ENCODE measurements at places on chromosomes 12 and 14.

- no peak for DNase-seq
These were observed 46.3 kb downstream of the STON2 start for GRCh38 chr14:81353691-81354323.

GRCh38 chr12:69425417-69425816 lies 44.8 kb upstream of the FRS2 start:
- no peak for DNase-seq

DNA sequence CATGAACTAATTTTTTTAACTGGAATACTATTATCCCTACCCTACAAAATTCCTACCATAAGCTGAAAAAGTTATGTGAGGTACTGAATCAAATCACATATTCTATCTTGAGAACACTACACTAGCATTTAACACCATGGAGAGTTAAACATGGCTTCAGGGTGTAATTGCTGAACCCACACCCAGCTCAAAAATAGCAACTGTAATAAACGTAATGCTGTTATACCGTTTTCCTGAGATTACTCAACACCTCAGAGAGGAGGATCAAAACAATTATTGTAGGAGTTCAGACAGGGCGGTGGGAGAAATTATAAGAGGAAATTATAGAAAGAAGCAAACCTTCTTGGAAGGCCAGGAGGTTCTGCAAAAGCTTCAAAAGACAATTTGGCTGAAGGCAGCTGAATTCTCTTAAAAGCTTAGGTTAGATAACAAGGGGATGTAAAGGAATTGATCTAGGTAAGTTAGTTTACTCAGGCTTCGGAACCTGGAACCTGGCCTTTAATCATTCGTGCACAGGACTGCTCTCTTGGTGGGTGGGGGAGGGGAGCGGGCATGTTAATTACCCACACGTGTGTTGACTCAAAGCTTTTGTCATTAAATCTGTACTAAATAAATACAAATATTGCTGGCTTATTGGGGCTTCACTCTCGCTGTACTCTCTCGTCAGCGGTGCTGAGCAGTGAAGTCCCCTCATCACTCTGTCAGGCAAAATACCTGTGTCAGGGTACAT lies 12.1 kb upstream of the IPO8 start:
- DNase-seq = no peak

GRCh38 chr14:57712102-57712501 lies 153.8 kb downstream of the SLC35F4 start:
- no peak for DNase-seq

DNA sequence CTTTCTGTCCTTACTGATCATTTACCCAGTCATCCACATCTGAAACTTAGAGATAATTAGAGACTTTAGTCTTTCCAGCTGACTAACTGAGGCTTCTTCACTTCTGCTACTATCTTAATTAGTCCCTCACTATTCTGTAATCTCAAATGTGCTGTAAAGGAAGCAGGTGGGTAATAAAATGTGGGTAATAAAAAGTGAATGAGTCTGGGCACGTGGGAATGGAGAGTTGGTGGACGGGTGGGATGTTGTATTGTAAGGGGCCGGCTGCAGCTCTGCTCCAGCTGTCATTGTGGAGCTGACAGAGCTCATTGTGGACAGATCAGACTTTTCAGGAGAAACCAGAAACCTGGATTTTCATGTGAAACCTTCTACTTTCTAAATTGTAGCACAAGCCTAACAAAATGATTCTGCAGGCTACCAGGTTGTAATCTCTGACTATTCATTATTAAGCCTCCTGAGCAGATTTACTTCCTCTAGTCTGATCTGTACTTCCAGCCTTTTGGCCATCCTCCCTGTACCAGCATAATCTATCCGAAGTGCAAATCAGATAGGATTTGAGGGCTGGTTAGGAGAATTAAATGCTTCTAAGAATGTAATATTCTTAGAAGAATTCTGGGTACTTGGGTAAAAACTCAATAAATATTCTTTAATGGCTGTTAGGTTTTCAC lies 42.0 kb upstream of the BMAL2 start:
- no peak for DNase-seq

- DNase-seq = peak; percentile 0
These were observed 99.0 kb upstream of the SSTR1 start for GRCh38 chr14:38108681-38109080.

DNA sequence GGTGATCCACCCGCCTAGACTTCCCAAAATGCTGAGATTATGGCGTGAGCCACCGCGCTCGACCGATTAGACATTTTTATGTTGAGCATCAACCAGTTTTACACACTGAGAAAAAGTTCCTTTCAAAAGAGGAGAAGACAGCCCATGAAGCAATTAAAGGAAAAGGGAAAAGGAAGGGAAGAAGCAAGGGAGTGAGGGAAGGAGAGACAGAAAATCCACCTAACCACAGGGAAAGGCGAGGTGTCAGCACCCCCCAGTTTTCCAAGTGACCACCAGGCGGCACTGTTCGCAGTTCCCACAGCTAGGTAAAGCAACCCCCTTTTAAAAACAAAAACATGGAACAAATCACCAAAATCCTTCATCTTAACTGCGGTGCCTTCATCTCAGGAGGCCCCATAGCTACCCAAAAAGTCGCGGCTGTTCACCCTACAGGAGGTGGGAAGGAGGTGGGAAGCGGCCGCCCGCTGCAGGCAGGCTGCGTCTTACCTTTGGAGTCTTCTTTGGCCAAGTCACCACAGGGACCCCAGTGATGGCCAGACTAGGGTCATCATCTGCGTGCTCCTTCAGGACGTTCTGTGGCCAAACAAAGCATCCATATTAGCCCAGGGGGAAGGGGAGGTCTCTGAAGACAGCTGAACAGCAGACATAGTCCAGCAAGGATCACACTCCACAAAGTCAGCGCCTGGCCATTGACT lies 86.6 kb downstream of the KDM2B start:
- DNase-seq = no peak

GRCh38 chr14:66507181-66507721 lies 696 bp upstream of the GPHN start:
- DNase-seq = no peak

DNA sequence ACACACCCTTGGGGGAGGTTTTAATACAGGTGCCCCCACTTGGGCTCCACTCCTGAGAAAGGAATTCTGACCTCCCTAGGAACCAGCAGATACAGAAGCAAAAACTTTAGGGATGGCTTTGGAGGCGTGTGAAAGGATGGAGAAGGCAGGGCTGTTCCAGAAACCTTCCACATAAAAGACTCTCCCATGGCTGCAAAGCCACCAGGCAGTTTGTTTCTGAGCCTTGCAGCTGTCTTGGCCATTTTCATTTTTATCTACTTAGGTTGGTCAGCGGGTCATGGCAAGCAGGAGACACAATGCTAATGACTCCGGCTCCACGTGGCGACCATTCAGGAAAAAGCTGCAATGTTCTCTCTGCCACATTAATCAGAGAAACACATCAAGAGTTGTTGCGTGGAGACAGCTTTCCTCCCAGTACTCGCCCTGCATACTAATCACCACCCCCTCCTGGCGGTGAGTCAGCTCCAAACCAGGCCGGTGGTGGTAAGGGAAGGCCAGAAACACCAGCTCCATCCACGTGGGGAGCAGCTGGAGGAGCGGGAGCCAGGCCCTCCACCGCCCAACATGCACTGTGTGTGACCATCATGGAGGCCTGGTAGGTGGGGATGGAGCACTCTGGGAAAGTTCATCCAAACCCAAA lies 30.9 kb upstream of the IRF2BPL start:
- DNase-seq = peak; percentile 96

DNA sequence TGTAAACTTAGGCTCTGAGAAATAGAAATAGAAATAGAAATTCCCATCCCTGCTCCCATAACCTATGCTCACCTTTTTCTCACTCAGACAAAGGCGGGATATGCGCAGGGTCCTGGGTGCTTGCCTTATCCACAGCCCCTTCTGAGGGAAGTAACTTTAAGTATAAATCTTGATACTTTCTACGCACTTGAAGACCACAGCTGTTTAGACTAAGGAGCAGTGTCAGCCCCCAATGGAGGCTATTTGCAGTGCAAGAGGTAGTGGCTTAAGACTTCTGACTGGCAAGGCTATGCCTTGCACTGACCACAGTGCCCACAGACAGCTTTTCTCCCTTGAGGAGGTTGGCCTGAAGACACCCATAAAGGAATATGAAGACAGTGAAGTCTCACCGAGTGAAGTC lies 35.2 kb downstream of the ASCL1 start:
- DNase-seq = no peak

DNA sequence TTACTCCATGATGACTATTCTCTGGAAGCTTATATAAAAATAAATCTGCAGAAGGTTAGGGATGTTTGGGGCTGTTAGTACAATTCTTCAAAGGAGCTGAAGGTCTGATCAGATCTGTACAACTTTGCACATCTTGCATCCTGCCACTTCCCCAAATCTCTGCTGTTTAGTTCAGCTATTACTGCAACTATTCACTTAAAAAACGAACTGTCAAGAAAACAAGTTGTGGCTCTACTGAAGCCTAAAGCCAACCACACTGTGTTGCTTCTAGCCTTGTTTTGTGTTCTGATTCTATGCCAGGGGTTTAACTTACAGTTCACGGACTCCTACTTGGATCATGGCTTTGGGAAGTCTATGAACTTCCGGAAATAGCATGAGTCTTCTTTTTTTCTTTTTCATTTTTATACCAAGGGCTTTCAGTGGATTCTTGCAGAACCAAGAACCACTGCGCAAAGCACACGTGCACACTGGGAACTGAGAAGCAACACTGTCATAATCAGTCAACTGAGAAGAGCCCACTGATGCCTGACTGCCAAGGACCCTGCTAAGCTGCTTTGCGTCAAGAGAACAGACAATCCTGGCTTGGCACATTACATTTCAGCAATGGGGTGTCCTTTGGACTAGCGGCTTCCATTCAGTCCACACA lies 66.3 kb upstream of the EEA1 start:
- DNase-seq = no peak

DNA sequence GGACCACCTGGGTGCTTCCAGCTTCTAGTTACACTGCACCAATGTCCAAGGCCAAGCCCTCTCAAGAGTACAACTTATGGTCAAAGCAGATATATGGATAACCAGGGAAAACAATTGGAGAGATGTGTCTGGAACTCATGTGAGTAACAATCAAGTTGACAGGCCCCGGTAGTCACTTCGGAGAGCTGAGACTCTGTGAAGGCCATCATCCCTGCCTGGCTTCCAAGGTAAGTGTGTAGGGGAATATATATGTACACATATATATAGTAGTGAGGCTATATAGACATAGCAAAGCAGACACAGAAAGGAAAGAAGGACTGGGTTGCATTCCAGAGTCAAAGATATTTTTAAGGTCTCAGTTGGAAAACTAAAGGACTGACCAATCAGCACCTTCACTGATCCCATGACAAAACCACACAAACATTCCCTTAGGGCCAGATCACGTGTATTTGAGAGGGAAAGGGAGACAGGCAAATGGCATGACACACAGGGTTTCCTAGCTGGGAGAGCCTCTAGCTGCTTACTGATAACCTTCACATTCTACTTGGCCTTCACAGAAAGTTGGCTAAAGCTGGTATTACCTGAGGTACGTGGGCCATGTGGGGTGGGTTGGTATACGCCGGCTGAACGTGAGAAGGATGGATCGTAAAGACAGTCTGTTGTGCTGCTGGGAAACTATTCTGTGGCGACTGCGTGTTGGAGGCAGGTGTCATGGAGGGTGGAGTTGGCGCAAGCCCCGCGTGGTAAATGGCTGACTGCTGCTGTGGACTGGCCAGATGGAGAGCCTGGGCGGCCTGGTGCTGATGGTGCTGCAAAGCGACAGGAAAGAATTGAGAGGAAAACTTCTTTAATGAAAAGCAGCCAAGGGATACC lies 50.0 kb downstream of the SH2B3 start:
- DNase-seq = peak; percentile 61

GRCh38 chr14:89743828-89744227 lies 210.7 kb downstream of the EFCAB11 start:
- DNase-seq = no peak

GRCh38 chr12:111417290-111417689 lies 11.6 kb downstream of the SH2B3 start:
- no peak for DNase-seq

DNA sequence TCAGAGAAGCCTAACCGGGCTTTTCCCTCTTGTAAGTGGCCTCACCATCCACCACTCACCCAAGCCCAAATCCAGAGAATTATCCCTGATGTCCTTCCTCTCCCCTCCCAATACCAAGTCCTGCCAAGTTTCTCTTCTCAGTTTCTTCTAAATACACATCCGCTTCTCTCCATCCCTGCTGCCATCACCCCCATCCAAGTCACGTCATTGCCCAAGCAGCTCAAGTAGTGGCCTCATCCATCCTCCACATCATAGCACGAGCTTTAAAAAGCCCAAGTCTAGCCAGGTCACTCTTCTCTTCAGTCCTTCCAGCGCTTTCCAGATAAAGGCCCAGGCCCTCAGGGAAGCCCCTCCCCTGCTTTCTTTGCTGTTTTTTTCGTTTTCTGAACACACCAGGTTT lies 25.4 kb downstream of the IL31 start:
- DNase-seq = peak; percentile 14

Data from astrocyte (in vitro differentiated cells and primary cell).